ENCODE measurements at places on chromosomes 16 and 17.

DNA sequence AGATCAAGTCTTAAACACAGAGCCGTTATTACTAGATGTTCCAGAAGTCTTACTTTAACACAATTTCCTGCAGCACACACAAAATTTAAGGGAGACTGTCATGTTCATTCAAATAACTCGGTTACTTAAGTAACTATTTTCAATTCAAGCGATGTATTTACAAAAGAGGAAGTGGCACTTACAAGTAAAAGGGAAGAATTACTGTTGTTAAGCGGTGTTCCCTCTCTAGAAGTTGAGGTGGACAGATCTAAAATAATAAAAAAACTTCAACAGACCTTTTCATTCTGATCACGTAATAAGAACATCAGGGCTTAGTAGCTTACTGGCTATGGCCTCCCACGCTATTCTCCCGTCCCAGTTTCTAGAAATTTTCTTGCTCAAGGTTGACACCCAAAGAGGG, 26.2 kb upstream of the TXNDC11 start:
- DNase-seq = no peak

DNA sequence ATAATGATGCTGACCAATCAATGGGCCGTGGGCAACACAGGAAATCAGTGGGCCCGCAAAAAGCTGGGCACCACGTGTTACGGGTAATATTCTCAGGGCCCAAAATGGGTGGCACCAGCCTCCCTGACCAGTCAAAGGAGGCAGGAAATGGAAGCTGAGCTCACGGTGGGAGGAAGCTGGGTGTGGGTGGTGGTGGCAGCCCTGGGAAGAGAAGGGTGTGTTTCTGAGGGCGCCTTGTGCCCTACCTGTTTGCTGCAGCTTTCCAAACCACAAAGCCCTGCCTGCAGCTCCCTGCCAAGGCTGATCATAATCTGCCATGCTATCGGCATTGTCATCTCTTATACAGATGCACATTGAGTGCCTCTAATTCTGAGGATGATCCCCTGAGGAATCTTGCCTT, 457.9 kb downstream of the SLC39A11 start:
- DNase-seq = no peak

DNA sequence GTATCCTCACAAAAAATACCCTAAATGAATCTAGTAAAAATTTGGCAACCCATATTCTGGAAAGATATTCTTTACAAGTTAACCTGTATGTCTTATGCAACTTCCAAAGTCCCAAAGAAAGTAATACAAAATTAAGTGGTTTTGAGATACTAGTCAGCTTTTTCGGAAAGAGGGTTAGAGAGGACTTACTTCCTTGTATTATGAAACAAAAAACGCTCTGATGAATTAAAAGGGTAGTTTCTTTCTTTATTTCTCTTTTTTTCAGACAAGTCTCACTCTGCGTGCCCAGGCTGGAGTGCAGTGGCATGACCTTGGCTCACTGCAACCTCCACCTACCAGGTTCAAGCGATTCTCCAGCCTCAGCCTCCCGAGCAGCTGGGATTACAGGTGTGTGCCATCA, 51.6 kb downstream of the KANSL1 start:
- DNase-seq = no peak

DNA sequence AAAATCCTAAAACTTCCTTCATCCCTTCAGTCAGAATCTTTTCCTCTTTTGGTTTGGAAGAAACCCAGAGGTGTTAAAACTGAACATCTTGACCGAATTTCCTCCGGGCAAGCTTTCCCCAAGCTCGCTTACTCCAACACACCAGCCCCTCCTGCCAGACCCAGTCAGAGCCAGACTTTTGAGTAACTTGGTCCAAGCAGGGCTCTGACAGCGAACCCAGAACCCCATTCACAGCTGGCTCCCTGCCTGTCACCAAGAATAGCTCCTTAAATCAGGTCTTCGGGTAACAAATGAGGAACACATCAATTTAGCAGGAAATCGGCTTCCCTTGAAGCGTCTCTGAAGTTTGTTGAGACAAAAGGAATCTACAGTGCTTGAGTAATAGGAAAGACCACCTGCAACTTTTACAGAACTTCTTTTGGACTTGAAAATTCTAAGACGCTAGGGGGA, 27.3 kb downstream of the GAS7 start:
- no peak for DNase-seq

DNA sequence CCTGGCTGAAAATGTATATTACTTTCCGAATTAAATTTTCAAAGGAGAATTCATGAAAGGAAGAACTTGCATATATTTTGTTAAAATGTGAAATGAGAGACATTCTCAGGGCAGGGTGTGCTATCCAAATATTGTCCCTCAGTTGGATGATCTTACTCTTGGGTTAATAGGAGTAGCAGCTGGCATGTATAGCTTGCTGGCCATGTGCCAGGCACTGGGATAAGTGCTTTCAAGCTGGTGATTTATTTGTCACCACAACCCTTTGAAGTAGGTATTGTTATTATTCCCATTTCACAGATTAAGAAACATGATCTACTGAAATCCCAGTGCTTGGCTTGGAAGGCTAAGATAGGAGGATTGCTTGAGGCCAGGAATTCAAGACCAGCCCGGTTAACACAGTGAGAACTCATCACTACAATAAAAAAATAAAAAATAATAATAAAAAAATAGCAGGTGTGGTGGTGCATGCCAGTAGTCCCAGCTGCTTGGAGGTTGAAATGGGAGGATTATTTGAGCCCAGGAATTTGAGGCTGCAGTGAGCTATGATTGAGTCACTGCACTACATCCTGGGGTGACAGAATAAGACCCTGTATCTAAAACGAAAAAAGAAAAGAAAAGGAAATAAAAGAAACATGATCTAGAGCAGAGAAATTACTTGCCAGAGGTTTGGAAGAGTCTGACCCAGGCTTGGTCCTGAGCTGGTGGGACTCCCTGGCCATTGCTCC, 11.6 kb upstream of the MPHOSPH6 start:
- peak; percentile 40 for DNase-seq

- no peak for DNase-seq
Measured at GRCh38 chr16:66291833-66292232, 74.7 kb upstream of the CDH5 start.

DNA sequence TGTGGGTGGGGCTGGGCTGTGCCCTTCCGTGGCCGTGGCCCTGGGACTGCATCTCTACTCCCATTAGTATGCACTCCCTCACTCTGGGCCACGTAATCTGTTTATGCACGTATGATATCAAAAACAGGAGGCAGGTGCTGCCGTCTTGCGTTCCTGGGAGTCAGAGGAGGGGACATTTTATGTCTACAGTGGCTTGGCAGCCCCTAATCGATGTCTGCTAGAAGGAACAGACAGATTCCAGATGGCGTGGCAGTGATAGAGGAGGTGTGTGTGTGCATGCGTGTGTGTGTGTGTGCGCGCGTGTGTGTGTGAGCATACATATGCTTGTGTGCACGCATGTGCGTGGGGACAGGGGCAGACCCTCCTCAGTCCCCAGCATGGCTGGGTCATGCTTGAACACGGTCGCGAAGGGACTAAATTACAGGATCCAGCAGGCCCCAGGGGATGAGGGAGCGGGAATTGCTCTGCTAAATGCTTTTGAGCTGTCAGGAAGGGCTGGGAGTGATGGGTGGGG, 44.7 kb downstream of the SREBF1 start:
- no peak for DNase-seq

GRCh38 chr16:78298986-78299385, 199.5 kb downstream of the WWOX start:
- DNase-seq = no peak

- peak; percentile 71 for DNase-seq
Measured at GRCh38 chr17:64081802-64082799, 47.8 kb downstream of the ERN1 start.

GRCh38 chr16:69918241-69918640, 32.9 kb upstream of the CLEC18A start:
- DNase-seq = no peak

Measured in NCI-H2029 (cell line).